ENCODE measurements at places on chromosomes 1 and 21.

DNA sequence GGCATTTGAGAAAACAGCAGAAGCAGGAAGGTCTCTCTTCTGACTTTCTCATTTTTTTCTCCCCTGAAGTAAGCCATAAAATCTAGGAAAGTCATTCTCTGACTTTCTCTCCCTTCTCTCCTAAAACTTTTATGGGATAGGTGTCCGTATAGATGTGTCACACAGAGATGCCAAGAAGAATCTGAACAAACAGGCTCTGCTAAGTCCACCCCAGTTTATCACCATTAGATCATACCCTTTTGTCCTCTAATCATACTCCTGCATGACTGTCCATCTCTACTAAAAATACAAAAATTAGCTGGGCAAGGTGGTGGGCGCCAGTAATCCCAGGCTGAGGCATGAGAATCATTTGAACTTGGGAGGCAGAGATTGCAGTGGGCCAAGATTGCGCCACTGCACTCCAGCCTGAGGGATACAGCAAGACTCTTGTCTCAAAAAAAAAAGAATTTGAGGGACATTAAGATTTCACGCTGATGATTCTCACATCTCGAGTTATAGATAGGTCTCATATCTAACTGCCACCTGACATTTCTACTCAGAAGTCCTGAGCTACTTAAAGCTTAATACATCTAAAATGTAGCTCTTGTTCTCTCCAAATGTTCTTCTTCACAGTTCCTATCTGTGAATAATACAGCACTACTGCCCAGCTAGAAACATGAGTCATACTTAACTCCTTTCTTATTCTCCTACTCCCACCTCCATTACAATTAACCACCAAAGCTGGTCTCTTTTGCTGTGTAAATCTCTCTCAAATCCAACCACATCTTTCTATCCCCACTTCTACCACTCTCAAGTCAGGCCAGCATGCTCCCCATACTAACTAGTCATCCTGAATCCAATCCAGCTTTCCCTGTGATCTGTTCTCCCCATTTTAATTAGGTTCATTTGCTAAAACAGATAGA, 47.7 kb downstream of the ZNF644 start:
- no peak for DNase-seq

GRCh38 chr21:45541221-45542039, 810 bp downstream of the SLC19A1 start:
- peak; percentile 86 for DNase-seq

DNA sequence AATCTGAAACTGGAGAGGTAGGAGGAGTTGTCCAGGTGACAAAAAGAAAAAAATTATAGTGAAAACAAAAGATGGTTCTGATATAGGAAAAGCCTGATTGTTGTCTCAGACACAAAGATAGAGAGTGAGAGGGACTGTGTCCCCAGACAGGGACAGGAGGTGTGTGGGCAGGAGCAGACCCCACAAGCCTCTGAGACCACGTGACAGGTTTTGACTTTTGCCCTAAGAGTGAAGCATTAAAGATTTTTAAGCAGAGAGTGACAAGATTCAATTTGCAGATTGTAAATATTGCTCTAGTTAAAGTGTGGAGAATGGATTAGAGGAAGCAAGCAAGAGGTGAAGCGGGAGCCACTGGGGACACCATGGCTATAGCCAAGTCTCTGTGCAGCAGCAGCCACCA, 10.4 kb downstream of the PRR9 start:
- DNase-seq: no peak

- DNase-seq: peak; percentile 25
These were observed 15.3 kb upstream of the FHAD1 start for GRCh38 chr1:15231714-15232201.

DNA sequence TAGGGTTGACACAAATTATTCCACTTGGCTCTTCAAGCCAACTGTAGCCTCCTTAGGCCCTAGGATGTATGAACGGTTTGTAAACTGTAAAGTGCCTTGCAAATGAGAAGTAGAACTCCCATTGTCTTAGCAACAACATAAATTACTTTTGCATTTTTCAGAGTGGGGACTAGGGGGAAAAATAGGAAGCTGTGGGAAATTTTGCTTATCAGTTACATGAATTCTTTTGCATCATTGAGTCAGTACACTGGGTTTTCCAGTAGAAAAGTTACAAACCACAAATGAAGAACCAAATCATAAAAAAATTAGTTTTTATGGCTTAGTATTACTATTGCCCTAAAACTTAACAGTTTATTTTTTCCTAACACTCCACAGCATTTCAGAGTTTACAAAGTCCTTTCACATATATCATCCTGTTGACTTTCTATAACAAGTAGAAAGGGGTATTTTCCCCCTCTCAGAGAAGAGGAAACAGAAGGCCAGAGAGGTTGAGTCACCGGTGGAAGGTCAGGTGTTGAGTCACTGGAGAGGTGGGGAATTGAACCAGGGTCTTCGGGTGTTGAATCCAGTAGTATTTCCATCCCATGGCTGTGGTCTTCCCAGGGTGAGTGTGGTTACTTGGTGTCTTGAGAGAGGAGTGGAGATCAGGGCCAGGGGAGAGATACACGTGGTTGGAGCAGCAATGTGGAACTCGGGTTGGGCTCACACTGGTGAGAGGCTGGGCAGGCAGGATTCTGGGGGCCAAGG, 71.9 kb upstream of the USP24 start:
- DNase-seq: no peak

DNA sequence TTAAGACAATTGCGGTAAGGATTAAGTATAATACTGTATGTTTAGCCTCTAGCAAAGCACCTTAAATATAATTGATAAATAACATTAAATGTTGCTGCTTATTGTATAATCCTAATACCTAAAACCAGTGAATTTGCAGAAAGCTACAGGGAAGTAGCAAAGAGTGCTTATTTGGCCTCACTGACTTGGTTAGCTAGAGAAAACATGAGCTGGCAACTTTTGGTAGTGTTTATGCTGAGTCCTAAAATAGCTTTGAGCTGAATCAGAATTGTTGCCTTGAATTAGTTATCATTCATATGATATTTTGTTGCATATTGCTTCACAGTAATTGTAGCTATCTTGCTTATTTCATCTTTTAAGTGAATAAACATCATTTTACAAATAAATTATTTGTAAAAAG, 3.5 kb downstream of the TRIM67 start:
- no peak for DNase-seq

- no peak for DNase-seq
These were observed 34.4 kb upstream of the PADI1 start for GRCh38 chr1:17170571-17170970.

GRCh38 chr1:109864047-109864822, 46.4 kb upstream of the CSF1 start:
- DNase-seq: no peak

DNA sequence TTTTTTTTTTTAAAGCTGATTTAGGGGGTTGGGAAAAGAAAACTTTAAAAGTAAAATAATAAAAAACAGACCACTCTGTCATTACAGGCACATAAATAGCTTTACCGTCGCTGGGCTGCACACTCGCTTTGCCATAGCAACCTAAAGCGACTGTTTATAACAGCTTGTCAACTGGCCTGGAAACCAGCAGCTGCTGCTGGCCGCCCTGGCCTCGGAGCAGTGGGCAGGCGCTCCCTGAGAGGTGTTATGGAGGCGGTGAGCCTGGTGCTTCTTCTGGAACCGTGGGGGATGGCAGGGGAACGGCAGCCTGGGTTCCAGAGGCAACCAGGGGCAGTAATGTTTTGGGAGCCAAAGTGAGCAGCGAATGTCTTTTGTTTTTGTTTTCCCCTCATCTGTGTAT, 45.7 kb downstream of the ATP2B4 start:
- DNase-seq: no peak

DNA sequence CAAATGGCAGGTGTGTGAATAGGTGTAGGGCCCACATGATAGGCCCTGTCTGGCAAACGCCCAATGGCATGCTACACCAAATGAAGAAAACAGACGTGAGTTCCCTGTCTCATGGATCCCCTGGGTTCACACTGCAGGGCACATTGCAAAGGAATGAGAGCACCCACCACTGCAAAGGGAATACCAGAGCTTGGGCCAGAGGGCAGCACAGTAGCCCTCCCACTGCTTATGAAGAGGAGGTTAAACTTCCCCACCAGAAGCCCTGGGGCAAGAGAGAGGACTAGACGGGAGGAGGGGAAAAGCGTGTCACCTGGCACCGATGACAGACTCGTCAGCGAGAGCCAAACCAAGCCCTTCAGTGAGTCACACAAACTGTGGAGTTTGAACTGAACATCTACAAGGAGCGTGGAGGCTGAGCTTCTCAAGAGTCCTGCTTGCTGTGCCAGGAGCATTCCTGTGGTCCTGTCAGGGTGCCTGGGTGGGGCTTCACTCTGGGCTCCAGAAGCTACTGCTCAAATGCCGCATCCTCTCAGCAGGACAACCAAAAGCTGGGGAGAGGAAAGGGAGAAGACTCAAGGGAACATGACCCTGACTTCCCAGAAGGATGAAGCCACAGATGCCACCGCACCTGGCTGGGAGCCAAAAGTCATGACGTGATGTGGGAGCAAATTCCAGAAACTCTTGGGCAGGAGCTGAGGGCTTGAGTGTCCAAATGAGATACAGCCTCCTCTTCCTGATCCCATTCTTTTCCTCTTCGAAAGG, 61.1 kb downstream of the TOMM20 start:
- DNase-seq: no peak

GRCh38 chr21:42931560-42932235, 6.3 kb upstream of the ERVH48-1 start:
- no peak for DNase-seq

DNA sequence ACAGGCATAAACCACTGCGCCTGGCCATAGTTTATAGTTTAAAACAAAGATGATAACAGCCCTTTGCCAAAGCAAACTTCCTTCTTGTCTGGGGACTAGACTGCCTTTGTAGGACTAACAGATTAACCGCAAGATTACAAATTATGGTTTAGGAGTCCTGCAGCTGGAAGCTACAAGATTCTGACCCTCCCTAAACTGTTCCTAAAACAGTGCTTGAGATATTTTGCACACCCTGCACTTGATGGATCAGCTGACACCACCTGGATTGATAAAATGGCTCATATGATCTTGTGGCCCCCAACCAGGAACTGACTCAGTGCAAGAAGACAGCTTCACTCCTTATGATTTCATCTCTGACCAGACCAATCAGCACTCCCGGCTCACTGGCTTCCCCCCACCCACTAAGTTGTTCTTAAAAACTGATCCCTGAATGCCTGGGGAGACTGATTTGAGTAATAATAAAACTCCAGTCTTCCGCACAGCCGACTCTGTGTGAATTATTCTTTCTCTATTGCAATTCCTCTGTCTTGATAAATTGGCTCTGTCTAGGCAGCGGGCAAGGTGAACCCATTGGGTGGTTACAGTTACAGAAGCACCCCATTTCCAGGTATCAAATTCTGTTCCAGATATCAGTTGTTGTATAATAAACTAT, 13.8 kb upstream of the RNF11 start:
- DNase-seq: no peak

- no peak for DNase-seq
These were observed 73.3 kb upstream of the SLC44A3 start for GRCh38 chr1:94746635-94747525.

GRCh38 chr1:40842207-40842606, 20.0 kb downstream of the CITED4 start:
- no peak for DNase-seq

DNA sequence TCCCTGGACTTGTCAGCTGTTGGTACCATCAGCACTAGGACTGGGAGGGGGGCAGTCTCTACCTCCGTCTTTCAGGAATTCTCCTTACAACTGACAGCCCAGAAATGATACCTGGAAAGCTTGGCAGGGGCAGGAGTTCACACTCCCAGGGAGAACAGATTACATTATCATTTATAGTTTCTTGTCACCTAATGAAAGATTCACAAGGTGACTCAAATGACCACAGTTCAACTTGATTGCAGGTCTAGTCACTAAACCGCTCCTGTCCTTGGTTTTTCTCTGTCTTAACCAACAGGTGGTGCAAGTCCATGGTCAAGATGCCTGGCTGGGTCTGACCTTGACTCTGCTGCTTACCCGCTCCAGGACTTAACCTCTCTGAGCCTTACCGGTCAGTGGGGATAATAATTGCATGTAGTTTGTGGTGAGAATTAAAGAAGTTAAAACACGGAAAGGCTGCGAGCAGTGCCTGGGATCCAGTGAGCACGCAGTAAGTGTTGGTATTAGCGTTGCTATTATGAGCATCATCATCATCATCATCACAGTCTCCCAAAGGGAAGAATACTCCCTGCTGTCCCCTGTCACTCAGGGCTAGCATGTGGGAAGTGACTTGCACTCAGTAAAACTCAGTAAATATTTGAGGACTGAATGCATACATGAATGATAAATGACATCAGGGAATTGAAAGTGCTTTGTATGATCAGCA, 125.3 kb upstream of the CD34 start:
- DNase-seq: no peak

DNA sequence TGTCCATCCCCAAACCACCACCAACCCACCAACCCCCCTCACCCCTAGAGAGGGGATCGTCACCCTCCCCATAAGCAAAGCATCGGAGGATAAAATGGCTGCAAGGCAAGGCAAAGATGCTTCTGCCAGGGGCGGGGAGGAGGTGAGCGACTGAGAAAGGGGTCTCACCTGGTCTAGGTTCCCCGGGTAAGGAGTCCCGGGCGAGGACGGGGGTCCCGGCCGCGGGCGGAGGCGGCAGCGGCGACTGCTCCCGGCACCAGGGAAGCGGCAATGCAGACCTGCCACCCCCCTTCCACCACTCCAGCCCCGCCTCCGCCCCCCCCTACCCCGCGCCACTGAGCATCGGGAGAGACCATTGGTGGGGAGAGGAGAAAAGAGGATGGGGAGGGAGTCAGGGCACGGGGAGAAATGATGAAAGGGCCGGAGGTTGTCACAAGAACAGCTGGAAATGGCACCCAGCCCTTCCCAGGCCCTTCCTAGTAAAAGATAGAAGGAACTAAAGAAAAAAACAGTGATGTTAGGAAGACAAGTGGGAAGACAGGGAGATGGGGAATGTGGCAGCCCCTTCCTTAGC, at the start of gene SV2A:
Gene SV2A (minus strand): TSS at position 274 of the 574 bp plus-strand sequence. CDS start 4,004 bp downstream, outside the sequence.
- peak; percentile 52 for DNase-seq

DNA sequence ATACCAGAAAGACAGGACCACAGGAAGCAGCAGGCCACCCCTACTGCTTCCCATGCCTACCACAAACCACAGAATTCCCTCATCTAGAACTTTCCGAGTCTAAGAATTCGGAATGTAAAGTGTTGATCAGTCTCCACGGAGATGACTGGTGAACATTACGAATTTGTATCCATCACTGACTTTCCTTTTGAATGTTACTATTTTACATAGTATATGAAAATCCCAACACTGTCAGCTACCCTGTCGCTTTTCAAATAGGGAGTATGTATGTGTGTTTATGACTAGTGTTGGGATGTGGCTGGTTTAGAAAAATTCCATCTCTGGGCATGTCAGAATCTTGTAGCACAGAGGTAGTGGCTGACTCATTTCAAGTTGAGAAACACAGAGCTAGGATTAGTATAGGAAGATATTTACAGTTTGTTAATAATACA, 118.2 kb downstream of the COQ8A start:
- no peak for DNase-seq

- peak; percentile 90 for DNase-seq
These were observed 73.2 kb upstream of the TRAPPC10 start for GRCh38 chr21:43938751-43939442.

Measured in activated naive CD4-positive, alpha-beta T cell treated with anti-CD3 and anti-CD28 coated beads, Interleukin-2, amount 50 U/mL, for 16 hours (primary cell).